ENCODE measurements at places on chromosomes 1 and 21. TPM values are rescaled to one million over a fixed set of nuclear protein-coding genes. Genes with fewer than 3 reads are reported as not detected.

Gene CITED4
- total RNA-seq: 7.9 TPM

Gene CD160
- total RNA-seq: not detected

Gene TTC4
- total RNA-seq: 20.6 TPM

GRCh38 chr1:94092210-94092613 lies 28.7 kb downstream of the ABCA4 start:
- peaks cover 14% of the 10 kb centered on the region for H3K4me1 ChIP-seq
- DNase-seq: no peak
- H3K27me3 ChIP-seq: peaks cover 16% of the 10 kb centered on the region
- H3K4me3 ChIP-seq: no peak overlapping the region
- H3K36me3 ChIP-seq: no peaks in the 10 kb centered on the region

GRCh38 chr1:223066415-223066814 lies 76.6 kb downstream of the TLR5 start:
- no peak for DNase-seq
- no peaks in the 10 kb centered on the region for H3K36me3 ChIP-seq
- no peaks in the 10 kb centered on the region for H3K4me1 ChIP-seq
- no peak overlapping the region for H3K27ac ChIP-seq

DNA sequence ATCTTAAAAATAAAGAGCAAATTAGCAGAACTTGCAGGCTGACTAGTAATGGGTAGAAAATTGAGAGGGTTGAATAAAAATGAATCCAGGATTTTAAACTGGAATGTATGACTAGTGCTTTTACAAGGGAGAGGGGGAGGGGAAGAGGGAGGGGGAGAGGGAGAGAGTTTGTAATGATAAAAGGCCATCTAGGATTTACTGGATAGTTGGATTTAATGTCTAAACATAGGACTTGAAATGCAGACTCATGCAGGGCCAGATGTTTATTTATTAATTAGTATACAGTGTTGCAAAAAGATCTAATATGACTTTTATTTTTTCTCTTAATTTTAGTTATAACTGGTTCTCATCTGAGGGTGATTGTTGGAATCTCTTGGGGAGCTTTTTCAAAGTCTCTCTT lies 4.3 kb downstream of the ZNF326 start:
- no peak overlapping the region for H3K27ac ChIP-seq
- peaks cover 41% of the 10 kb centered on the region for H3K4me1 ChIP-seq
- H3K36me3 ChIP-seq: peaks cover 25% of the 10 kb centered on the region
- no peaks in the 10 kb centered on the region for H3K27me3 ChIP-seq
- DNase-seq: no peak

DNA sequence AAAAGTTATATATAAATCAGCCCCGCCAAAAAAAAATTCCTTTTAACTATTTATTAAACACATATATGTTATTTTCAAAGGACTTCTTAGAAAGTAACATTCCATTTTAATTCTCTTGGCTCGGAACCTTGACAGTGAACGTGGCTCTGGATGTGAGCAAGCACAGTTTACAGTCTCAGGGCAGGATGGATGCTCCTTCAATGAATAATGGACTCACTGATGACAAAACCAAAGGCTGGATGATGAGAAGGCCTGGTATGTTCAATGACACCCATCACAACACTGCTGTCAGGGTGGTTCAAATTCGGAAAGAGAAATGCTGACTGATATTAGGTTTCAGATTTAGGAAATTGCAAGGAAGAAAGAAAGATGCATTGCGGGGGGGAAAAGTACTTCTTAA lies 148.8 kb downstream of the SIPA1L2 start:
- H3K27ac ChIP-seq: no peak overlapping the region
- H3K27me3 ChIP-seq: no peaks in the 10 kb centered on the region
- H3K4me1 ChIP-seq: no peaks in the 10 kb centered on the region
- H3K4me3 ChIP-seq: no peak overlapping the region
- no peak for DNase-seq

- no peak overlapping the region for H3K4me3 ChIP-seq
- no peaks in the 10 kb centered on the region for H3K27me3 ChIP-seq
- no peaks in the 10 kb centered on the region for H3K36me3 ChIP-seq
- no peak overlapping the region for H3K27ac ChIP-seq
- no peaks in the 10 kb centered on the region for H3K4me1 ChIP-seq
- no peak for DNase-seq
These were observed 480.2 kb downstream of the COL11A1 start for GRCh38 chr1:102628109-102628613.
